Fibroblast of skin of scalp (primary cell): ENCODE measurements at places on chromosomes 2 and 18.

DNA sequence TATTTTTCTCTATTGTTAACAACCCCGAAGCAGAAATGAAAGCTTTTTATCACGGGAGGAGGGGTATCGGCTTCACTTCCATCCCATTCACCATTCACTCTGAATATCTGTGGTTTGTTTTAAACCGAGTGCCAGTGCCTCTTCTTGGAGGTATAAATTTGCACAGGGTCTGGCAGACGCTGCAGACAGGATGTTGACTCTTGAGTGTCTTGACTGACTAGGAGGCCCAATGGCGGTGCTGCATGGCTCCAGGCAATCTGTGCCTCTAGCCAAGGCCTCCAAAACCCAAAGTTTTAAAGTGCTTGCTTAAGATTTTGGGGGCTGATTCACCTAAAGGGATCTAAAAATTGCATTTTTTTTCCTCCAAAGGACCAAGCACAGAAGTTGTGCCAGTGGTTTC lies 183.8 kb downstream of the LTBP1 start:
- DNase-seq: peak; percentile 14

- DNase-seq: no peak
Observed at GRCh38 chr2:39433586-39434195, 3.4 kb downstream of the MAP4K3 start.

- peak; percentile 91 for DNase-seq
Observed at GRCh38 chr2:20822535-20823490, at the start of gene LDAH. Gene LDAH, minus strand, starts transcription at chr2:20823101. Its CDS starts 21,638 bp downstream, at chr2:20801463.

- DNase-seq: no peak
Observed at GRCh38 chr18:50287028-50287440, 458 bp downstream of the CXXC1 start.

- DNase-seq: peak; percentile 47
Observed at GRCh38 chr2:191114403-191114886, 36.3 kb downstream of the STAT4 start.

DNA sequence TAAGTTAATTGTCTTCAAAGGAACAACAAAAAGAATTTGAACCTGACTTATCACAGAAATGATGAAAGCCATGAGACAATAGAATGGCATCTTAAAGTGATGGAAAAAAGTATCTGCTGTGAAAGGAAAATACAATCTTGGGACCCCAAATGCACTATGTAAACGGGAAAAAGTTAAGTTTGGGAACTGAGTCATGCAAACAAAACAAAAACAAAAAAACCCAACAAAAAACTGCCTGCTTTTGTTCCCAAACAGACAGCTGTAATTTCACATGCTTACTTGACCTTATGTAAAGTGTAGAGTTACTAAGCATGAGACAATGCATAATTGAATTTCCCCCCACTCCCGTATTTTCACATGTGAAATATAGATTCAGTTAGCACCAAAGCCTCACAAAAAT lies 122.1 kb upstream of the RBMS1 start:
- DNase-seq: no peak

DNA sequence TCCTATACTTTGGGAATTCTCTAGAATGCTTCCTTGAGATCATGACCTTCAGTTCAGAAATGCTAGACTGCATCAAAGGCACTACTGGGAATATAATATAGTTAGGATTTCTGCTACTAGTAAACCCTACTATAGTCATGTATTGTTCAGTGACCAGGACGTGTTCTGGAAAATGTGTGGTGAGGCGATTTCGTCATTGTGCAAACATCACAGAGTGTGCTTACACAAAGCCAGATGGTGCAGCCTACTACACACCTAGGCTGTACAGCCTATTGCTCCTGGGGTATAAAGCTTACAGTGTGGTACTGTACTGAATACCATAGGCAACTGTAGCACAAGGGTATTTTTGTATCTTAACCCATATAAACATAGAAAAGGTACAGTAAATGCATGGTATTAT lies 13.0 kb downstream of the CXCR4 start:
- DNase-seq: no peak

- peak; percentile 26 for DNase-seq
Observed at GRCh38 chr2:108184419-108184818, 55.3 kb upstream of the SULT1C3 start.

DNA sequence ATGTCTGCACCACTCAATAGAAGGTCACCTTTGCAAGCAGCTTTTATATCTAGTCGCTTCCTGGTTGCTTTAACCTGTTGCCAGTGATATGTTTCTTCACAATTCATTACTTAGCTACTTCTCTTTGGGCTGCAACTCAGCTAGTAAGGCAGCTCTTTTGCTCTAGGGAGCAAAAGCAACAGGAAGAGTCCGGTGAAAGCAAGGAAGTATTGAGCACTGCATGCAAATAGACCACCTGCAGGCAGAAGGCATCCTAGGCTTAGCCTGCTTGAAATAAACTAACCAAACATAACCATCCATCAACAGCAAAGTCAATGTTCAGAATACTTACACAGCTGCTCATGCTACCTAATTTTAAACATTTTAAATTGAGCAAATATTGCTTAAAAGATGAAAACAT lies 529.2 kb upstream of the LINC00305 start:
- DNase-seq: no peak

DNA sequence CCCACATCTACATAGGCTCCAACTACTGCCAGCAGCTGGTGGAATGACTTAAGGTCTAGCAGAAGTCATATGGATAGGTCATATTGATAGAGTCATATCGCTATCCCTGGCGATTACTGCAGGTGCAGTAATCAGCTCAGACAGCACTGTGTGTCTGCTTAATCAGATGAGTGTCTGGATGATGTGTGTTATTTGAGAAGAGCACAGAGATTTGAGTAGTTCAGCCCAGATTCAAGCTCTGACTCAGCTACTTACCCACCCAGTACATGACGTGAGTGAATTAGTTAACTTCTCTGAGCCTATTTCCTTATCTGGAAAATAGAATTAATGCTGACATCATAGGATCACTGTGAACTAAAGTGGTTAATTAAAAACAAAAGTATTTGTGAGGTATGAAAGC lies 78.9 kb downstream of the EHD3 start:
- peak; percentile 31 for DNase-seq

- no peak for DNase-seq
Observed at GRCh38 chr2:56102098-56102497, 81.7 kb upstream of the CCDC85A start.

- no peak for DNase-seq
Observed at GRCh38 chr2:221312634-221313033, 259.5 kb downstream of the EPHA4 start.

GRCh38 chr2:85978883-85979780 lies 90.3 kb upstream of the ST3GAL5 start:
- no peak for DNase-seq

DNA sequence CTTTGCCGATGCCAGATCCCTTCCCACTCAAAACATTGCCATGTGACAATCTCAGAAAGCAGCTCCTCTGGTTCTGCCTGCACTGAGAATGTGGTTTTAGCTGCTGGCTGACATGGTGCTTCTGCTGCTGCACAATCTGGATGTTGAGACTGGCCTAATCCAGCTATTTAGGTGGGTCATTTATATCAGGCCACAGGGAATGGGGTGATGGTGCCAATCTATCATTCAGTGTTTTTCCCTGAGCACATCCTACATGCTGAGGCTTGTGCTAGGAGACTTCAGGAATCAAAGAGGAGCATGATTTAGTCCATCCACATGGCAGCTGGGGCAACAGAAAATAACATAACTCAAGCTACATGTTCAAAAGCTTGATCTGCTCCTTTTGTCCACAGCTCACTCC lies 144.7 kb downstream of the CYRIA start:
- DNase-seq: no peak

GRCh38 chr2:45725731-45726130 lies 74.3 kb downstream of the PRKCE start:
- no peak for DNase-seq

GRCh38 chr2:98040331-98040939 lies 44.7 kb upstream of the TMEM131 start:
- DNase-seq: no peak

GRCh38 chr2:22037274-22037673 lies 913.5 kb downstream of the TDRD15 start:
- no peak for DNase-seq

GRCh38 chr2:21030983-21031968 lies 12.6 kb downstream of the APOB start:
- no peak for DNase-seq

- DNase-seq: peak; percentile 22
Observed at GRCh38 chr2:148926291-148926961, 51.4 kb downstream of the KIF5C start.

- DNase-seq: peak; percentile 60
Observed at GRCh38 chr18:50099725-50100407, 95.1 kb downstream of the MYO5B start.

- no peak for DNase-seq
Observed at GRCh38 chr2:24749069-24749691, 44.0 kb downstream of the PTRHD1 start.

- DNase-seq: no peak
Observed at GRCh38 chr18:58755304-58756010, 84.2 kb downstream of the MALT1 start.

DNA sequence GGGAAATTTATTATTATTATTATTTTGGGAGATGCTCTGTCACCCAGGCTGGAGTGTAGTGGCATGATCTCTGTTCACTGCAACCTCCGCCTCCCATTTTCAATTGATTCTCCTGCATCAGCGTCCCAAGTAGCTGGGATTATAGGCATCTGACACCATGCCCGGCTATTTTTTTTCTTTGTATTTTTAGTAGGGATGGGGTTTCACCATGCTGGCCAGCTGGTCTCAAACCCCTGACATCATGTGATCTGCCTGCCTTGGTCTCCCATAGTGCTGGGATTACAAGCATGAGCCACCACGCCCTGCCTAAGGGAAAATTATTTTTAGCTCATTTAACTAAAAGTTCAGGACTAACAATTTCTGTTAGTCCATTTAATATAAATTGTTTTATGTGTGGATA lies 109.2 kb upstream of the SESTD1 start:
- DNase-seq: no peak

DNA sequence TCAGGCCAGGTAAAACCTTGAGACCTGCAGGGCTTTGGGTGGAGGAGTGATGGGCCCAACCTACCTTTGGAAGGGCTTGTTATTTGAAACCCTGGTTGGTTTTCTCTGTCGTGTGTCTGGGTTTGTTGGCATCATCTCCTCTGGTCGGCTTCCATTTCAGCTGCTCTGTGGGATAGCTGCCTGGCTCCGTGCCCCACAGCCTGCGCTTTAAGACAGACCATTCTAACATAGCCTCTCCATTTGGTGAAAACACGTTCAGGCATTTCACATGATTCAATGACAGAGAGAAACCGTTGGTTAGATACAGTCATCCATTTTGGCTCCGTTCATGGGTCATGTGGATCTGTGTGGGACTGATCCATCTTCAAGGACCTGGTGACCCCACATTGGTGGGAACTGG lies 37.0 kb upstream of the LYPD6B start:
- no peak for DNase-seq

GRCh38 chr2:96888072-96889011 lies 18.5 kb upstream of the SEMA4C start:
- no peak for DNase-seq

DNA sequence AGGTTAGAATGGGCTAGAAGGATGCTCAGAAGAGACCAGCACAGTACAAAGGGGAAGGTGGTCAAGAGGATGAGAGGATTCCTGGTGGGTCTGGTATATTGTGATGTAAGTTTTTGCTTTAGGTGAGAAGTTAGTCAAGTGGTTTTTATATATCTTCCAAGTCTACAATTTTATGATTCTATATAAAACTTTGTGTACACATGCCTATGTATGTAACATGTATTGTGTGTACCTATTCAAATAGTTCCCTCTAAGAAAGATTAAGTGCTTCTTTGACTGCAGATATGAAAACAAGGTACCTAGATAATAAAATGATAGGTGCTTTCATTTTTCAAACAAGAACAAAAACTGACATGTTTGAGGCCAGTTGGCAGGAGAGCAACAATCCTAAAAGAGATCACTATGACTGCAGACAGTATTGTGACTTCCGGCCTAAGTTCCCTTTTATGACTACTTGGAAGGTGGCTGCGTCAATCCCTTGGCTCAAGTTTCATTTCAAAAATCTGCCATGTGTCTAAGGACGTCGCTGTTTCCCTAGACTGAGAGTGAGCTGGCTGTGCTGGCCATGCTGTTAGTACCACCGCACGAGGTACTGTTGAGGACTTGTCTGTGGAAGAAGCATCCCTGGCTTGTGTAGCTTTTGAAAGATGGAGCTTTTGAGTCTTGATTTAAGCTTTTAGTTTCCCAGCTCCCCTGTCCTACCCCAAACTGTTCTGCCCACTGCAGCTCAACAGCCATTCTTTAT lies 123.1 kb downstream of the PRPF40A start:
- DNase-seq: no peak

DNA sequence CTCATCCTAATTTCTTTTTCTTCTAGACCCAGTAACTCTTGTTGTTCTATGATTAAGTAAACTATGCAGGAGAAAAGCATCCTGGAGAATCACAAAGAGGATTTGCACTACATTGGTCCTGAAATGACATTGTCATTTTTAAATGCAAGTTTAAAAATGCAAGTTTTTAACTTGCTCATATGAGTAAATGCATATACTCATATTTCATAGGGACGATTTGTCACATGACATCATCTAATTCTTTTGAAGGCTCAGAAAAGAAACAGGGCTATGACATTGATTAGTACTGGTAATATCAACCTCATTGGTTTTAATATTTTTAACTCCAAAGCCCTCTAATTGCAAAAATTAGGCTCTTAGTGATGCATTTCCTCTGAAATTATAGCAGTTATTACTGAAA lies 324.4 kb downstream of the LRRTM1 start:
- DNase-seq: no peak

GRCh38 chr2:205139822-205140463 lies 542.4 kb upstream of the NRP2 start:
- DNase-seq: no peak

DNA sequence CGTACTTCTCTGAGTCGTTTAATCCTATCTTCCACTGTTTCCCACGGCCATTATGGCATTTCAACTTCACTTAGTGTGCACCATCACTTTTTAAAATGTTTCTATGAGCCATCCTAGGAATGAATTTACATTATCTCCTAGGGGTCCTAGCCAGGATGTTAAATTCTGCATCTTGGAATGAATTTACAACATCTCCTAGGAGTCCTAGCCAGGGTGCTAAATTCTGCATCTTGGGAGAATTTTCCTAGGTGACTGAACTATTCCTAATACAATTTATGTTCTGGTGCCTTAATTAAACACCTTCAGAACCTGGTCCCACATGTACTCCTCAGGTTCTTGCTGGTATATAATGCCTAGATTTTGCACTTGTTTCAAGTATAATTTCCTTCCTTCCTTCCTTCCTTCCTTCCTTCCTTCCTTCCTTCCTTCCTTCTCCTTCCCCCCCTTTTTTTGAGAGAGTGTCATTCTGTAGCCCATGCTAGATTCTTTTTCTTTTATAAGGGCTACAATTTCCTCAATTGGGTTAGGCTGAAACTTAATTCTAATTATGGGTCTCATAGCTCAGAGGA lies 72.1 kb downstream of the TBR1 start:
- DNase-seq: no peak

- peak; percentile 28 for DNase-seq
Observed at GRCh38 chr18:70368903-70369302, 80.1 kb downstream of the SOCS6 start.

GRCh38 chr2:120465701-120465988 lies 119.7 kb downstream of the INHBB start:
- no peak for DNase-seq
